Camera-type eye (tissue), 1 donor: ENCODE measurements at places on chromosomes 3 and 15. TPM values are rescaled to one million over a fixed set of nuclear protein-coding genes. Genes with fewer than 3 reads are reported as not detected.

DAPK2 gene
- 6.5 TPM for total RNA-seq

SOX2 gene
- total RNA-seq = 128 TPM

ATP13A5 gene
- total RNA-seq = 0.22 TPM

LYZL4 gene
- total RNA-seq = not detected

PHC3 gene
- 89.3 TPM for total RNA-seq

NEK10 gene
- total RNA-seq = 6.2 TPM

IL17RE gene
- total RNA-seq = 0.71 TPM

UPK1B gene
- total RNA-seq = 10.1 TPM

GPR176 gene
- total RNA-seq = 19.8 TPM

DPPA4 gene
- 1.9 TPM for total RNA-seq

RARB gene
- 86.3 TPM for total RNA-seq

GOLGA8A gene
- total RNA-seq = 75.0 TPM

RASA2 gene
- 34.7 TPM for total RNA-seq

PP2D1 gene
- total RNA-seq = not detected

ECE2 gene
- total RNA-seq = 2.0 TPM

HIGD1A gene
- 116 TPM for total RNA-seq

HMCES gene
- total RNA-seq = 35.2 TPM

GPR149 gene
- 3.8 TPM for total RNA-seq

PPP1R14D gene
- total RNA-seq = not detected

EAF2 gene
- 16.3 TPM for total RNA-seq
